ENCODE measurements at places on chromosomes 13 and 19. TPM values are rescaled to one million over a fixed set of nuclear protein-coding genes. Genes with fewer than 3 reads are reported as not detected.

Gene DMKN
- total RNA-seq: 2.5 TPM

Gene CRB3
- total RNA-seq: 3.5 TPM

GRCh38 chr13:109509154-109509900 is 277.1 kb downstream of the IRS2 start:
- no peaks in the 10 kb centered on the region for H3K36me3 ChIP-seq
- H3K27me3 ChIP-seq: peaks cover 9% of the 10 kb centered on the region
- DNase-seq: no peak

DNA sequence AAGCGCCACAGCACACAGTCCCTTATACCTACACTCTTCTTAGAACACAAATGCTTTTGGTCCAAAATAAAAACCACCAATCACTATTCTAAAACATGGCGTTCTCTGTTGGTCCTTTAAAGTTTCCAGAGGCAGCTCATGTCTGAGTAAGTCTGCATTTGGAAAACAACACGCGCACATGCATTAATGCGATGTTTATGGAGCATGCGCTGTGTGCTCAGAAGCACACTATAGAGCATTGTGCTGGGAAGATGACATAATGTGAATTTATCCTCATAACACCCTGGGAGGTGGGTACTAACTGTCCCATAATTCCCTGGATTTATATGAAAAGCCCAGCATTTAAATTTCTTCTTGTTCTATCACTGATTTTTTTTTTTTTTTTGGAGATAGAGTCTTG is 10.7 kb downstream of the ZNF682 start:
- DNase-seq: no peak
- H3K36me3 ChIP-seq: peaks cover 68% of the 10 kb centered on the region
- H3K27me3 ChIP-seq: no peaks in the 10 kb centered on the region
- no peak overlapping the region for H3K27ac ChIP-seq
- H3K4me3 ChIP-seq: no peak overlapping the region

DNA sequence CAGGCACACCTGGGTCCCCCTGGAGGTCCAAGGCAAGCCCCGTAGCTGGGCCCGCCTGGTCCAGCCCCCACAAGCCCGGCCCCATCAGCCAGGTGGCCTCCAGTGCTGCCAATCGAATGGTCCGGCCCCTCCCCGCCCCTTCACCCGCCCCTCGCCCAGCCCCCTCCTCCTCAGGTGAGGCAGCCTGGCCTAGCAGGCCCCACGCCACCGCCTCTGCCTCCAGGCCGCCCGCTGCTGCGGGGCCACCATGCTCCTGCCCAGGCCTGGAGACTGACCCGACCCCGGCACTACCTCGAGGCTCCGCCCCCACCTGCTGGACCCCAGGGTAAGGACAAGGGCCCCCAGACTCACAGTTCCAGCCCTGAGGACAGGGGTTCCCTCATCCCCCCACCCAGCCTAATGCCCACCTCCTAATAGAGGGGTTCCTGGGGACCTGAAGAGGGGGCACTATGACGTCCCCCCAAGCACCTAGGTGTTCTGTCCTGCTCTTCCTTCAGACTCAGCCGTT is at the start of gene HPN:
HPN (plus strand) TSS at position 174 of the 508 bp plus-strand sequence. CDS start 786 bp downstream, outside the sequence.
- H3K27me3 ChIP-seq: peaks cover 7% of the 10 kb centered on the region
- no peaks in the 10 kb centered on the region for H3K36me3 ChIP-seq
- DNase-seq: no peak
- no peak within 1 kb of the TSS for H3K27ac ChIP-seq
- H3K4me3 ChIP-seq: peak within 1 kb of the TSS; percentile 33

- H3K4me1 ChIP-seq: no peaks in the 10 kb centered on the region
- DNase-seq: no peak
These were observed 788.2 kb downstream of the SLITRK5 start for GRCh38 chr13:88459331-88459730.

- H3K36me3 ChIP-seq: peaks cover 2% of the 10 kb centered on the region
- H3K27ac ChIP-seq: no peak overlapping the region
- H3K27me3 ChIP-seq: no peaks in the 10 kb centered on the region
- no peak for DNase-seq
- H3K4me3 ChIP-seq: no peak overlapping the region
These were observed 32.6 kb downstream of the TFDP1 start for GRCh38 chr13:113616991-113617749.

Gene MBD3
- total RNA-seq: 72.7 TPM

DNA sequence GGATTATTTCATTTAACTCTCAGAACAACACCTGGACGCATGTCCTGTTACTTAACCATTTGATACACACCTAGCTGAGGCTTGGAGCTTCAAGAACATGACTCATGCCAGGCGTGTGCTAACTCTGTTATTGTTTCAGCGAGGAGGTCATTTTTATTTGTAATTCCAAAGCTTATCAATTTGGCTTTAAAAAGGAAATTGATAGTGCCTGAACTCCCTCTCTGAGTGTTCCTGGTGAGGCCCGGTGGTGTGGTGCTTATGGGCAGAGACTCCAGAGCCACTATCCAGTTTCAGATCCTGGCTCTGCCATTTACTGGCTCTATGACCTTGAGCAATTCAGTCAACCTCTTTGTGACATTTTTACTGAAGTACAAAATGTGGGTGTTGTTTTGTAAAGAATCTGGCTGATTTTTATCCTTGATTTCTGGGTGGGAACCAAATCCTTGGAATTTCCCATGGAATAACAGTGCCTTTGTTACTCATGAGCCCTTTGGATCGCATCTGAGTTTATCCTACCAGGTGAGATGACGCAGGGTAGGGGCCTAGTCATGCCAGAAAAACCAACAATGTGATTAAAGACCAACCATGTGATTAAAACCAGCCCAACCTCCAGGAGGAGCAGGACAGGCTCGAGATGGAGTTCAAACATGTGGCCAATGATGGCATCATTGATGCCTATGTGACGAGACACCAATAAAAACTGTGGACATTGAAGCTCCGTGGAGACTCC is 198.8 kb downstream of the MYO16 start:
- H3K4me3 ChIP-seq: no peak overlapping the region
- no peak for DNase-seq
- no peaks in the 10 kb centered on the region for H3K4me1 ChIP-seq
- H3K36me3 ChIP-seq: no peaks in the 10 kb centered on the region
- no peaks in the 10 kb centered on the region for H3K27me3 ChIP-seq

DNA sequence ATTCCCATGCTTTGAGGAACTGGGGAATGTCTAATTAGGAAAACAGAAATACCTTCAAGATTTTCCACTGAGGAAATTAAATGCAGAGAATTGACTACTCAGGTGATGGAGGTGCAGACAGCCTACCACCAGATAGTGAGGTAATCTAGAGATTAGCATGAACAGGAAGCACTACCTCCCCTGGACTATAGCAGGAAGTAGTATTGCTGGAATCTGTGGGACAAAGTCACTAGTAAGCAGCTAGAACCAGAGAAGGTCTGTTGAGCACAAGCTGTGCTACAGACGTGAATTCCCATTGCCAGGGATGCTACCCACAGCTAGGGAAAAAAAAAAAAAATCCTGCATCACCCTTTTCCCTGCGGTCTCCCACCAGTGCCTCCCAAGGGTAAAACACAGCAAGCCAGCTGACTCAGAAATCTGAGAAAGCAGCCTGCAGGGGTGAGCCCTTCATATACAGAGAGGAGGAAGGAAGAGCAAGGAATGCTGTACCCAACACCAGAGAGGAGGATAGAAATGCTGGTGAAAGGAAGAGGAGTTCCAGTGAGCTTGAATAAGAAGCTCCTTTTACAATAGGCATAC is 10.2 kb downstream of the ENOX1 start:
- H3K4me3 ChIP-seq: no peak overlapping the region
- H3K27me3 ChIP-seq: peaks cover 16% of the 10 kb centered on the region
- no peak for DNase-seq
- H3K27ac ChIP-seq: no peak overlapping the region
- H3K36me3 ChIP-seq: no peaks in the 10 kb centered on the region
- H3K4me1 ChIP-seq: no peaks in the 10 kb centered on the region

- H3K27me3 ChIP-seq: peaks cover 2% of the 10 kb centered on the region
- H3K36me3 ChIP-seq: peaks cover 2% of the 10 kb centered on the region
- no peak overlapping the region for H3K4me3 ChIP-seq
- H3K4me1 ChIP-seq: peaks cover 18% of the 10 kb centered on the region
- no peak for DNase-seq
These were observed 1.8 kb downstream of the CCDC122 start for GRCh38 chr13:43877766-43878165.

DNA sequence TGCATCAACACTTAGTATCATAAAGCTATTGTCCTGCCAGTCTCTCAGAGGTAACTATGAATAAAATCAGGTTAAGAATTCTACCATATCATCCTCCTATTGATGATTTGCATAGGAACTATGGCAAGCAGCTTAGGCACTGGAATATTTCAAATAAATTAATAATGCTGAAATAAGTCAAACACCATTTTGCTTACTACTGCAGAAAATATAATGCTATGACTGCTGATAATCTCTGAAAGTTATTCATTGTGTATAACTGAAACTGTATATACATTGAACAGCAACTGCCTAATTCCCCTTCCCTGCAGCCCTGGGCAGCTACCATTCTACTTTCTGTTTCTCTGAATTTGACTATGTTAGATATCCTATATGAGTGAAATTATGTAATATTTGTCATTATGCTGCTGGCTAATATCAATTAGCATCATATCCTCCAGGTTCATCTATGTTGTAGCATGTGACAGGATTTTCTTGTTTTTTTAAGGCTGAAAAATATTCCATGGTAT is 318.8 kb upstream of the SGCG start:
- no peaks in the 10 kb centered on the region for H3K4me1 ChIP-seq
- H3K27ac ChIP-seq: no peak overlapping the region
- H3K27me3 ChIP-seq: peaks cover 3% of the 10 kb centered on the region
- no peaks in the 10 kb centered on the region for H3K36me3 ChIP-seq
- no peak for DNase-seq

DNA sequence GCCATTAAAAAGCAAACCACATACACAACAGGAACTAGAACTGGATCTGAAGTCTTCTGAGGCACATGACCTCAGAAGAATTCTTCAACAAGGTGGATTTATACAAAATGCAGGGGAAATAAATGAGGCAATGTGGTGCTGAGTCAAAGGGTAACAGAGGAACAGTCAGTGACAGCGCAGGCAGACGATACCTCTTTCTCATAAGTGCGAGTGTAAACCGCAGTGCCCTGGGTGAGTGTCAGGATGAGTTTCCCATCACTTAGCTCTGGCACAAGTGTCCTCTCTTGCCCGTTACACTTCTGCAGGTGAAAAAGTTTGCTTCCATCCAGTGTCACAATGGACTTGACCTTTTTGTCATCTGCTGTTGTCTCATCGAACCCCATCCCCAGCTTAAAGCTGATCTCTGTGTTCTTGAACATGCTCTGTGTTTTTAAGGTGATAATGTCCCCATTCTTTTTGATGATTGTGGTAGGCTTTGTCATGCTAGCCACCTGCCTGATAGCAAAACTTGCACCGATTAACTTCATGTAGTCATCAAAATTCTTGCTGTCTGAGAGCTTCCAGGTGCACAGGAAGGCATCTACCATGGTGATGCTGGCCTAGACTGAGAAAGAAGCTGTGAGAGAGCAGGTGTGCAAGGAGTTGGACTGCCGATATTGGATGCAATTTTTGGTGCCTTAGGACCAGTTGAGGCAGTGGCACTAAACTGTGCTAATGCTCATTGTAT is 97.3 kb downstream of the AKAP11 start:
- H3K27ac ChIP-seq: no peak overlapping the region
- H3K36me3 ChIP-seq: peaks cover 2% of the 10 kb centered on the region
- no peaks in the 10 kb centered on the region for H3K27me3 ChIP-seq
- peaks cover 23% of the 10 kb centered on the region for H3K4me1 ChIP-seq

DNA sequence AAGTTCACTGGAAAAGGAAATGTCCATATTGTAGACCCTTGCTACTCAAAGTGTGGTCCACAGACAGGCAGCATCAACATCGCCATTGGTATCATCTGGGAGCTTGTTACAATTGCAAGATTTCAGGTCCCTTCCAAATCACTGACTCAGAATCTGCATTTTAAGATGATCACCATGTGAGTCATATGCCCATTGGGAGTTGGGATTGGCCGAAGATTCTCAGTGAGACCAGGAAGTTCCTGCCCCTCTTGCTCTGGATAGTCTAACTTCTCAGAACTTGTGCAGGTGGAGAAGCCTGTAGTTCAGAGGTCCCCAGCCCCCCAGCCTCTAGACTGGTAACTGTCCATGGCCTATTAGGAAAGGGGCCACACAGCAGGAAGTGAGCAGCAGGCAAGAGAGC is 48.9 kb upstream of the URAD start:
- H3K27ac ChIP-seq: no peak overlapping the region
- H3K4me3 ChIP-seq: no peak overlapping the region
- DNase-seq: no peak

Gene ADAMTSL5
- 2.1 TPM for total RNA-seq
